ENCODE measurements at places on chromosomes 11 and 22. TPM values are rescaled to one million over a fixed set of nuclear protein-coding genes. Genes with fewer than 3 reads are reported as not detected.
A peak's percentile ranks its signal among the peaks of the same experiment; 100 is the strongest.

DNA sequence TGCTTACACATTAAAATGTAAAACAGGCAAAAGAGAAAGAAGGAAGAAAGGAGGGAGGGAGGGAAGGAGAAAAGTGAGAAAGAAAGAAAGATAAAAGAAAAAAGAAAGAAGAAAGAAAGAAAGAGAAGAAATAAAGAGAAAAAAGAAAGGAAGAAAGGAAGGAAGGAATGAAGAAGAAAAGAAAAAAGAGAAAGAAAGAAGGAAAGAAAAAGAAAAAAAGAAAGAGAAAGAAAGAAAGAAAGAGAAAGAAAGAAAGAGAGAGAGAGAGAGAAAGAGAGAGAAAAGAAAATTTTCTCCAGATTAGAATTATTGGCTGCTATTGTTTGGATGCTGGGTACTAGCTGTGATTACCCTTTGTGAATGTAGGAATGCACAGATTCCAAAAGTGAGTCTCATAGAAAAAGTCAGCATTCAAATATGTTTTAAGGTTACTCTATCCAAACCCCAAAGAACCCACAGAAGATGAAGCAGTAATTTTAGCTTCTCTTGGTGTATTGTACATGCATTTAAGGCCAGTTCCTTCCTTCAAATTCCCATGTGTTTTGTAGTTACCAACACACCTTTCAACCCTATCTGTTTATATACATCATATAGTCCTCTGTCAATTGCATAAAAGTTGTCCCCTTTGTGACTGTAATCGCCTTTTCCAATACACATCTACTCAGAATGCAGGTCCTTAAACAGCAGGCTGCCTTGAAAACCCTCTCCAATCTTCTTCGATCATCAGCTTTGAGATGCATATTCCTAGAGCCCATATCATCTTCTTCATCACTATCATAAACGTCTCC is 789 bp upstream of the FAM111A start:
- H3K36me3 ChIP-seq = peaks cover 19% of the 10 kb centered on the region
- H3K4me3 ChIP-seq = peak overlapping the region; percentile 59
- H3K4me1 ChIP-seq = peaks cover 22% of the 10 kb centered on the region

GRCh38 chr11:58924230-58924629 is 15.1 kb upstream of the GLYATL1 start:
- H3K27me3 ChIP-seq = 0 out of 2 replicates have a peak, but pooled peaks cover 3% of the 10 kb centered on the region
- H3K4me1 ChIP-seq = peaks cover 10% of the 10 kb centered on the region
- no peaks in the 10 kb centered on the region for H3K36me3 ChIP-seq
- DNase-seq = no peak

DNA sequence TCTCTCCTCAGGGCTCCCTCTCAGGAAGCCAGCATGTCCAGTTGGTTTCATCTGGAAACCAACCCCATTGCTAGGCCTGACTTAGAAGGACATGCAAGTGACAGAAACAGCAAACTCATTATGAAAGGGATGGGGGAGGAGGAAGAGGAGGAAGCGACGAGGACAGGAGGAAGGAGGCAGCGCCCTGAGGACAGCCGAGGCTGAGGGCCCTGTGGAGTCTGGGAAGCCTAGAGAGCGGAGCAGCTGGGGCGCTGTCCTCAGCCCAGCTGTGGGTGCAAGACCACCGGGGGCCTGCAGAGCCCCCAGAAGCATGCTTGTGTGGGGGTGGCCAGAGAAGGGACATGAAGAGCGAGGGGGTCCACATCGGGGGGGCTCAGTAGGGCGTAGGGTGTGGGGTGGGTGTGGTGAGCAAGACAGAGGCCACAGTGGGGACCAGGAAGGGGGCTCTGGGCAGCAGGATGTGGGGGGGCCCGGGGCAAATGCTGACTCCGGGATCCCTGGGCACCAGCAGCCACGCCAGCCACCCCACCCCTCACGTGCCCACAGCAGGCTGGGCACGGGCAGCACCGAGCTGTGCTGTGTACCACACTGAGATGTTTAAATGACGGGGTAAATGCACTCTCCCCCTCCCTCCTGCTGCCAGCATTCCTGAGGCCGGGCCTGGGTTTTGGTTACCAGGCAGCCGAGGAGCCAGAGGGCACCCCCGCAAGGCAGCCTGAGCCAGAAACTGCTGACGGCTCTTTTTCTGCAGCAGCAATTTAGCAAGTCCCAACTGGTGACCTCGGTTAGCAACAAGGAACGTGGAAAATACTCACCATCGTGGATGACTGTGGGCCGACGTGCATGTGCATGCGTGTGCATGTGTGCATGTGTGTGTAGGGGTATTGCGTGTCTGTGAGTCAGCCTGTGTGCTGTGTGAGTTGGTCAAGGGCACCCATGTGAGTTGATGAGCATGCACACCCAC is 82.7 kb upstream of the LINC01488 start:
- H3K4me3 ChIP-seq = no peak overlapping the region
- DNase-seq = peak; percentile 76
- H3K27me3 ChIP-seq = no peaks in the 10 kb centered on the region
- H3K27ac ChIP-seq = no peak overlapping the region
- no peaks in the 10 kb centered on the region for H3K36me3 ChIP-seq

- H3K36me3 ChIP-seq = no peaks in the 10 kb centered on the region
- H3K27ac ChIP-seq = no peak overlapping the region
- H3K27me3 ChIP-seq = no peaks in the 10 kb centered on the region
- DNase-seq = no peak
- no peak overlapping the region for H3K4me3 ChIP-seq
Observed at GRCh38 chr22:30662040-30662439, 5.6 kb downstream of the DUSP18 start.

The MGAT3 gene
- 4.3 TPM for total RNA-seq

- H3K4me3 ChIP-seq = no peak overlapping the region
- no peaks in the 10 kb centered on the region for H3K4me1 ChIP-seq
- no peaks in the 10 kb centered on the region for H3K27me3 ChIP-seq
- no peak overlapping the region for H3K27ac ChIP-seq
Observed at GRCh38 chr11:74956397-74957015, 7.4 kb downstream of the SPCS2 start.

The GGTLC2 gene
- not detected for total RNA-seq

DNA sequence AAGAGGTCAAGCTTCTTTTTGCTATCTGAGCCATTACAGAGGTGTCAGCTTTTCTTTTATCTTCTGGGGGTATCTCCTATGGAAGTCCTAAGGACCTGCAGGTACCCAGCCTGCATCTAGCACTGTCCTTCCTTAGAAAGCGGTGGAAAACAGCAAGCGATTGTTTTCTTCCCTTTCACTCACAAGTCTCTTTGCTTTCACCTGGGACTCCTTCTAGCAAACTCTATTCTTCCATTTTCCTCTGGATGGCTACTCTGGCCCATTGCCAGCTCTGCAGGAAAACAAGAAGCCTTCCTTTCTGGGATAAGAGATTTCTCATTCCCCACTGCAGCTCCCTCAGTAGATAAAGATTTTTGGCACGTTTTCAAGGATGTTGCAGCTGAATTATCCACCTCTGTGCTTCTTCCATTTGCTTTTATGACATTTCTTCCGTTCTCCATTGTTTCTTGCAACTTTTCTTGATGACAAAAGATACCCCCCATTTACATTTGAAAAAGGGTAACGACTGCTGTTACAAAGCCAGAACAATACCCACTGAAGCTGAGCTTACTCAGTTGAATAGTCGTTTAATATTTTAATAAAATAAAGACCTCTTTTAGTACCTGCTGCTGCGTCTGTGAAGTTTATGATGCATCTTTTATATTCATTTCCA is 40.2 kb upstream of the BDNF start:
- no peak overlapping the region for H3K4me3 ChIP-seq
- no peak for DNase-seq
- H3K27me3 ChIP-seq = peaks cover 6% of the 10 kb centered on the region
- no peaks in the 10 kb centered on the region for H3K4me1 ChIP-seq
- H3K27ac ChIP-seq = no peak overlapping the region

DNA sequence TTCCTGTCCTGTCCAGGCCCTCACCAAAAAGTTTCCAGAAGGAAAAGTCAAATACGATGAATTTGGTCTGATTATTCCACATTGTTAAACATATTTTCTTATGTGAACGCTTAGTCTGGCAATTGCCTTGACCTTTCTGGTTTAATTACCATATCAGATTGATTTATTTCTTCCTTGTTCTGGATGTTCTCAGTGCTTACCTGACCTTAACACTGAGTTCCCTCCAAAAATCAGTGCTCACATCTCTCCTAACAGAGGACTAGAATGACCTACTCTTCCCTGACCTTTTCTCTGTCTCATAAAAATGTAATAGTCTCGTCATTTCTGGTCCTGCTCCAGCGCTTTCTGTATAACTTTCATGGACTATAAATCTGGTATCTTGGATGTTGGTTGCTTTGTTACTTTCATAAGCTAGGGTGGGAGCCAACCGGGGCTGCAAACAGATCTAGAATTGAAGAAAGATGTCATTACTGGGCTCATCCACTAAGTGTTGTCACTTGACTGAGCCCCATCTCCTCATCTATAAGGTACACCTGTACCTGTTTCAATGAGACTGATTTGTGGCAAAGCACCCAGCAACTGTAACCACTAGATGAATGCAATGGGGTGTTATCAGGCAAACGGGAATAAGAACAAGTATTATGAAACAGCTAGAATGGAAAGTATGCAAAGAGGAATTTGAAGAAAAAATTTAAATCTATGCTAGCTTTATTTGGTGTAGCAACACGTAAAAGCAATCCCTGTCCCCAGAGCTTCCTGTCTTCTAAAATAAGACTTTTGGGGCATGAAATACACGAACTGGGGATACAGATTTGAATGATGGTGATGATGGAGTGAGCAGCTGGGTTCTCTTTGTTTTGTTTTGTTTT is 2.4 kb downstream of the FADS2 start:
- peaks cover 21% of the 10 kb centered on the region for H3K4me1 ChIP-seq
- H3K27me3 ChIP-seq = peaks cover 41% of the 10 kb centered on the region
- 0 out of 2 replicates have a peak, but pooled peaks cover 4% of the 10 kb centered on the region for H3K36me3 ChIP-seq
- H3K4me3 ChIP-seq = no peak overlapping the region

The PGR gene
- not detected for total RNA-seq

The TTLL12 gene
- total RNA-seq = 35.6 TPM

Measured in SJSA1 (cell line).